Activated CD8-positive, alpha-beta T cell treated with anti-CD3 and anti-CD28 coated beads, Interleukin-2, amount 10 ng/mL, durations not matched to agents 7 days and 5 days (primary cell): ENCODE measurements at places on chromosomes 1 and 21. TPM values are rescaled to one million over a fixed set of nuclear protein-coding genes. Genes with fewer than 3 reads are reported as not detected.
A peak's percentile ranks its signal among the peaks of the same experiment; 100 is the strongest.

The PLA2G2C gene
- total RNA-seq, result not detected

The ARMH1 gene
- total RNA-seq, result 88.4 TPM

The TBX19 gene
- total RNA-seq, result 2.1 TPM

The PRKAA2 gene
- total RNA-seq, result not detected

The CACNA1S gene
- total RNA-seq, result not detected

DNA sequence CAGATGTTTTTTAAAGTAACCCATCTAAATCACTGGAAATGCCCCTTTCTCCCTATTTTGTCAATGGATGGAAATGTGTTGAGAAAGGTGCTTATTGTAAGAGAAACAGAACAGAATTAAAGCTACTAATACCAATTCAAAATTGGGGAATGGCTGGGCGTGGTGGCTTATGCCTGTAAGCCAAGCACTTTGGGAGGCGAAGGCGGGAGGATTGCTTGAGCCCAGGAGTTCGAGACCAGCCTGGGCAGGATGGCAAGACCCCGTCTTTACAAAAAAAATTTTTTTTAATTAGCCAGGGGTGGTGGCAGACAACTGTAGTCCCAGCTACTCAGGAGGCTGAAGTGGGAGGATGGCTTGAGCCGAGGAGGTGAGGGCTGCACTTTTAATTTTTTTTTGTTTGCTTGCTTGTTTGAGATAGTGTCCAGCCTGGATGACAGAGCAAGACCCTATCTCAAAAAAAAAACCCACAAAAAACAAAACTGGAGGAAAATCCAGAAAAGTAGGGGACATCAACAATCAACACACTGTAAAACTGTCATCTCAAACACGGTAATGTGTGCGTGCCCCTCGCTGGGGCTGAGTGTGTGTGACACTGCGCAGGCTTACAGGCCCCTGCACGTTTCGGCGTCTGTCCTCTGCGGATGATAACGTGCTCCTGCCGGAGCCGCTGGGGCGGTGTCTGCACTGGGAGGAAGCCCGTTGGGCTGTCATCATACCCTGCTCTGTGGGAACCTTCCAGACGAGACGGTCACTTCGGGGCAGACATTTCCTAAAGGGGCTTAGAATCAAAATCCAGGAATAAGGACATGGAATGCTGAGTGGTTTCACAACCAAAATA, 11.6 kb upstream of the POFUT2 start:
- DNase-seq, result no peak

DNA sequence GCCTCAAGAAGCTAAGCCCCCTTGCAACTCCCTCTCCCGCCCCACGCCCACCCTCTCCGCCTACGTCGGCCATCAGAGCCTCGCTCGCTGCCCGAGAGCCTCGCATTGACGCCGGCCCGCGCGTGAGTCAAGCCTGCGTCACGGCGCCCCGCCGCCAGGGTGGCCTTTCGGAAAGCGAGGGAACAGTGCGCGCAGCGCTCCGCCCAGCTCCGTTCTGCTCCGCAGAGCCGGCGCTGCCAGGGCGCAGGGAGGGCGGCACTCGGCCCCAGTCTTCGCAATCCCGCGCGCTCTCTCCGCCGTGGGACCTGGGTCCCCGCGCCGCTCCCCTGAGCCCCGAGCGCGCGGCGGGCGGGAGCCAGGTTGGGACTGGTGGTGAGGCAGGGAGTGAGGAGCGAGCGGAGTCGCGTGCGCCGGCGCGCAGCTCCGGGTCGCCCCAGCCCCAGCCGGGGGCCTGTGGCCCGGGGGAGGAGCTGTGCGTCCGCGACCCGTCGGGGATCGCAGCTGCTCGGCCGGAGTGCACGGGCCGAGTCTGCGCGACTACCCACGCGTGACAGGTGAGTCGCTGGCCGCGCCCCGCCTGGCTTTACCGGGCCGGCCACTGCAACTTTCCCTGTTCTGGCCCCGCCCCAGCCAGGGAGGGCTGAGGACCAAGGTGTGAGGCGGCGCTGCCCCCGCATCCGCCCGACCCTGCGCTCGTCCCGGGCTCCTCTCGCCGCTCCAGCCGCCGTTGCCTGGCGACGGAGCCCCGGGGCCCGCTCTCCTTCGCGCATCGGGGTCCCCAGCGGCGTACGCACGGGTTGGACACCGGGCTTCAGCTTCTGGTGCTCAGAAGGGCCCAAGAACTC, at the start of gene SLC6A17:
SLC6A17 (plus strand) TSS at position 165 of the 845 bp plus-strand sequence. CDS start 16,436 bp downstream, outside the sequence.
- peak; percentile 25 for DNase-seq

DNA sequence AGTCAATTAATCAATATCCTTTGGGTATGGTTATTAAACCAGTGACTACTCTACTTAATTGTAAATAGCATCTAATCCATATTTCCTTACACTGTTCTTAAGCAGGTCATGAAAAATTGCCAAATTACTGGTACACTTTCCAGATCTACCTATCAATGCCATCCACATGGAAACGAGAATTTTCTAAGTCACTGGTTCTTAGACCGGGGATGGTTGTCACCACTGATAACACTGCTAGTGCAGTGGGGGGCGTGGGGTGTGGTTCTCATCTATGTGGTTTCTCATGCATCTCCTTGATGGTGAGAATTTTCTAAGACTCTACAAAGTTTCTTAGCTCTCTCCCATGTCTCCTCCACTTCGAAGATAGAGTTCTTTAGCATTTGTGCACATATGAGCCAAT, 63.7 kb upstream of the COG2 start:
- DNase-seq, result no peak

GRCh38 chr1:38941093-38941492, 537 bp downstream of the RHBDL2 start:
- DNase-seq, result no peak

- DNase-seq, result no peak
These were observed 48.3 kb downstream of the SIM2 start for GRCh38 chr21:36747041-36747814.

DNA sequence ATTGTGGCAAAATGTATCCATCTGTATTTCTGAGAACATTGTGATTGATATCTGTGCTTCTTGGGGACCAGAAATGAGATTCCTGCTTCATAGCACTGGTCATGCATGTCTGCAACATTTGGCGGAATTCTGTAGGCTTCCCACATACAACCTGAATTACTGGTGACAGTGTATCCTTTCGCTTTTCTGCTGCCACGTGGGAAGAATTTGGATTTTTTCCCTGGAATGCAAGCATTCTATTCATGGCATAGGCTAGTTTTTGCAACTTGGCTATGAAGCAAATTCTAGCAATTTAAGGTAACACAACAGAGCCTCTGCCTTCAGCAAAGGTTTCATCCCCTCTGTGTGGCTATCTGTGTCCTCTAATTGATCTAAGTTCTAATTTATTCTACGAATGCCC, 85.9 kb downstream of the BCAR3 start:
- no peak for DNase-seq

GRCh38 chr1:17306407-17306806, 1.6 kb upstream of the PADI4 start:
- no peak for DNase-seq

GRCh38 chr1:4847711-4848110, 193.3 kb downstream of the AJAP1 start:
- DNase-seq, result no peak

DNA sequence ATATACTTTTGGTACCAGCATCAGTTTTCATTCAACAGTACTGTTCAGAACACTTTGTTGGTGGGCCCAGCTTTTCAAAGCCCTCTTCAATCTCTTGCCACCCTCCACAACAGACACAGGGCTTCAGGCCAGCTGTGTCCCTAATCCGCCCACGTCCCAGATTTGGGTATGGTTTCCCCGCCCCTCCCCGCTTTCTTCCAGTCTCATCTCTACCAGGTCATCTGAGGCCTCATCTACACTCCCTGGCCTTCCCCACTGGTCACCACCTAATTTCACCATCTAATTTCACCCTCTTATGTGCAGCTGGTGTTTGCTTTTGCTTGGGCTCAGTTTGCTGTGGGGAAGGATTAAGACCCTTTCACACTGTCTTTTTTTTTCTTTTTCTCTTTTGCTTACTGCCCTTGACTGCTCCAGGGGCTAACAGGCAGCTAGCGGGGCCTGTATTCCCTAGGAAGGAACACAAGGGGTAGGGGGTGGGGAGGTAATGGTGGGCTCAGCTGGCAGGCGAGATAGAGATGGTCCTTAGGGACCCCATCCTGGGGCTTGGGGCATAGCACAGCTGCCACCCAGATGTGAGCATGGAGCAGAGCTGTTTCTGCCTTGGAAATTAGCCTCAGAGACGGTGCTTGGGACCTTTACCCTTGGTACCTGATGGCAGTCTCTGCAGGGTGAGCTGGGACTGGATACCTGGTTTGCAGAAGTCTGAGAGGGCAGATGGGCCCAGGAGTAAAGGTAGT, 3.8 kb upstream of the EPB41 start:
- no peak for DNase-seq

- no peak for DNase-seq
These were observed 17.8 kb upstream of the PPP2R5A start for GRCh38 chr1:212267460-212267859.

- no peak for DNase-seq
These were observed at the start of gene S100A16 for GRCh38 chr1:153612755-153613331. Gene S100A16, minus strand, starts transcription at chr1:153613137. Its CDS starts 4,986 bp downstream, at chr1:153608151.
